SK-N-MC (cell line): ENCODE measurements at places on chromosomes 2 and 18.

- peak; percentile 35 for DNase-seq
Observed at GRCh38 chr2:71156573-71156972, 26.1 kb downstream of the MPHOSPH10 start.

DNA sequence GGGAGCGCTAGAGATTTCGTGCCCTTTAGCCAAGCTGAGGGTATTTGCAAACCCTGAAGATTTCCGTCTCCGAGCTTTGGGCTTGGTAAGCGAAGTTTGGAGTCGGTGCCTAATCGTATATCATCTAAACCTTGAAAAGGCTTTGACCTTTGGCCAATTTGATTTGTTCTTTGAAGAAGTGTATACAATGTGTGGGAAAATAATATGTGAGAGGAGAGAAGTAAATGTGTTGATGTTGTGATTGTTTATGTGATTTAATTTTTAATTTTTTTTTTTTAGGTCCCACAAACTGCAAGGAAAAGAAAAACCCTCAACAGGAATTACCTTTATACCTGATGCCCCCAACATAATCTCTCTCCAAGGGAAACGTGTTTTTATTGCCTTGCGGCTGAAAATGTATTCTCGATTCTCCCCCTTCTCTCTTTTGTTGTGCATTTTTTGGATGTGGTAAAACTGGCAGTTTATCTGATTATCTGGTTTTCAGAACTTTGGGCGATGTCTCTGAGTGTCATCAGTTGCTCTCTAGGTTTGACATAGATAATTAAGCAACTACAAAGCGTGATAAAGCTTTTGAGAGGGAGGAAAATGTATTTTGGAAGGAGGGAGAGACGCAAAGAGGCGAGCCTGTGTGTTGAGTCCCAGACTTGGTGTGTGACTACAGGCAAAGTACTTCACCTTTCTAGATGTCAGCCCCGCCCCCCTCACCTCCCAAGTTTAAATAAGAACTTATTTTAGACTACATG is 912 bp upstream of the FBXO11 start:
- DNase-seq = peak; percentile 89

DNA sequence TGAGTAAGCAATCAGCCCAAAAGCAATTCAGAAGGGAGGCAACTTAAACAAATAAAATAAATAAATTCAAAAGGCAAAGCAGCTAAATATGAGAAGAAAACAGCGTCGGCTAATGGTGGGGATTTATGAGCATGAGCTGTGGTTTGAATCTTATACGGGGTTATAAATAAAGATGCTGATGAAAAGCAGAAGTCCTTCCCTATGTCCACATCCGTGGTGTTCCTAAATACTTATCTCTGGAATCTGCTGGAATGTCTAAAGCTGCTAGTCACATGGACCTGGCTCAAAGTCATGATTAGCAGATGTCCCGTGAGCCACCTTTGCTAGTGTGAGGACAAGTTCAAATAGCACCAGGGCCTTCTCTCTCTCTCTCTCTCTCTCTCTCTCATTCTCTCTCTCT is 33.8 kb downstream of the SMIM21 start:
- DNase-seq = no peak

DNA sequence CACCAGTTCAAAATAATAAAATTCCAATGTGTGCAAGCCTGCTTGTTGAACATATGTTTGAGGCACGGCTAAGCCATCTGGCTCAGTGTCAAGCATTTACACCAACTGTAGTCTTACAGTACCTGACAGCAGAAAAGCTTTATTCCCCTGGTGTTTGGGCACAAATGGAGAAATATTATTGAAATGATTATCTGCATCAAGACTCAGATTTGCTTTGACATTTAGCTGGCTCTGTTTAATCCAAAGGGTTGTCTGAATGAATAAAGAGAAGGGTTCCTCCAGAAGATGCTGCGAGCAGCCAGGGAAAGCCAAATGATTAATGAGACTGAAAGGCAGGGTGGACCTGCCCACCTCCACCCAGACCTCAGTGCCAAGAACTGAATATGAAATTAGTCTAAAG is 393.2 kb upstream of the GALNT5 start:
- DNase-seq = no peak

GRCh38 chr2:67309281-67309680 is 87.9 kb upstream of the ETAA1 start:
- no peak for DNase-seq

DNA sequence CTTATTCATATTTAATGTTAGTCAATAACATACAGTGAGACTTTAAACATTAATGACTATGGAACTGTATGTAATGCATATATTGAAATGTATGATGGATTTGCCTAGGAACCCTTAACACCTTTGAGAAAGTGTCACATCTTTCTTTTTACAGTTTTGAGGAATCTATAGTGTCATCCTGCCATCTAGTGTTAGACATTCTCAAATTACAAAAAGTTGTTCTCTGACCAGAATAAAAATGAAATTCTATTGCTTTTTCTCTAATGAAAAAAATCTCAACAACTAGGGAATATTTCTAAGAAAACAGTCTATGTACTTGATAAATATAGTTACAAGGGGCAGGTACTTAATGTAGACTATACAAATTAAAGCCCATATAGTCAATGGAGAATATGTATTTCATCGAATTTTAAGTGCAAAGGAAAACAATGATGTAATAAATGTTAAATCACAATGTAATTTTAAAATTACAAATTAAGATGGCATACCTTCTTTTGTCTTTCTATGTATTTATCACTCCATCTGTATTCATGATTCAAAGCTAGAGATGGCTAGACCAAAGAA is 5.1 kb upstream of the CALCRL start:
- no peak for DNase-seq

- no peak for DNase-seq
Observed at GRCh38 chr18:13517369-13517768, 209.0 kb downstream of the FAM210A start.

DNA sequence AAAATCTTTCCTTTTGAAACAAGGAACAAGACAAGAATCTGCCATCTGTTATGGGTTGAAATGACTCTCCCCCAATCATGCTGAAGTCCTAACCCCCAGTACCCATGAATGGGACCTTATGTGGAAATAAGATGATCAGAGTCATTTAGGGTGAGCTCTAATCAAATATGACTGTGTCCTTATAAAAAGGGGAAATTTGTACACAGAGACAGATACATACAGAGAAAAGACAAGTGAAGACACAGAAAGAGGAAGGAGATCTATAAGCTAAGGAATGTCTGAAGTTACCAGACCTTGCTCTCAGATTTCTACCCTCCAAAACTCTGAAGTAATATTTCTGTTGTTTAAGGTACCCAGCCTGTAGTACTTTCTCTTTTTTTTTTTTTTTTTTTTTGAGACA is 15.7 kb downstream of the TGFBRAP1 start:
- DNase-seq = no peak

DNA sequence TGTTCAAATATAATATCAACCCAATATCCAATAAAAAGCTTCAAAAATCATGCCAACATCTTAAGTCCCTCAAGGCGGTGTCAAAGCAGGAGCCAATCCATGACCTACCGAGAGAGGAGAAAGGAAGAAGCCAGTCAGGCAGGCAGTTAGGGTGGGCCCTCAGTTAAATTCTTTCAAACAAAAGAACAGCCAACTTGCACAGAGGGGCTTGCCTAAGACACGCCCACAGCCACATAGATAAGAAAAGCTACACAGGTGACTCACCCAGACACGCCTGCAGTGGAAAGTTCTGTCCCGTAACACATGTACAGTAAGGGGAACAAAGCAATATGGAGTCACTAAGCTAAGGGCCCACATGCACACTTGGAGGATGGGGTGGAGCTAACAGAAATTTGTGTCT is 61.3 kb downstream of the SP110 start:
- no peak for DNase-seq

GRCh38 chr2:135960150-135960549 is 25.3 kb downstream of the DARS1 start:
- DNase-seq = no peak

- DNase-seq = no peak
Observed at GRCh38 chr2:9972621-9973479, 21.4 kb downstream of the GRHL1 start.

GRCh38 chr2:36655453-36655852 is 41.1 kb upstream of the VIT start:
- no peak for DNase-seq

DNA sequence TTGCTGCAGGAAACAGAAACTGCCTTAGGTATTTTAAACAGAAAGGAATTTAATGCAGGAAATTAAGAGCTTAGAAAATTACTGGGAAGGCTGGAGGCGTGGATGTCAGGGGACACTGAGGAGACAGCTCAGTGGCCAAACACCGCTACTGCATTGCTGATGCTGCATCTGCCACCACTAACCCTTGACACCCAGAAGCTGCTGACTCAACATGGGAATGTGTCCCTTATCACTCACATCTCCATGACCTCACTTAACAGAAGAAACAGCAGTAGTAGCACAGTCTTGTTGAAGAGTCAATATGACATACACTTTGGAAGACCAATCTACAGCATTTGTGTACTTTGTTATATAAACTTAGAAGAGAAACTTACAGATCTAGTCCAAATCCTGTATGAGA is 906.1 kb downstream of the SLC4A3 start:
- DNase-seq = peak; percentile 34

DNA sequence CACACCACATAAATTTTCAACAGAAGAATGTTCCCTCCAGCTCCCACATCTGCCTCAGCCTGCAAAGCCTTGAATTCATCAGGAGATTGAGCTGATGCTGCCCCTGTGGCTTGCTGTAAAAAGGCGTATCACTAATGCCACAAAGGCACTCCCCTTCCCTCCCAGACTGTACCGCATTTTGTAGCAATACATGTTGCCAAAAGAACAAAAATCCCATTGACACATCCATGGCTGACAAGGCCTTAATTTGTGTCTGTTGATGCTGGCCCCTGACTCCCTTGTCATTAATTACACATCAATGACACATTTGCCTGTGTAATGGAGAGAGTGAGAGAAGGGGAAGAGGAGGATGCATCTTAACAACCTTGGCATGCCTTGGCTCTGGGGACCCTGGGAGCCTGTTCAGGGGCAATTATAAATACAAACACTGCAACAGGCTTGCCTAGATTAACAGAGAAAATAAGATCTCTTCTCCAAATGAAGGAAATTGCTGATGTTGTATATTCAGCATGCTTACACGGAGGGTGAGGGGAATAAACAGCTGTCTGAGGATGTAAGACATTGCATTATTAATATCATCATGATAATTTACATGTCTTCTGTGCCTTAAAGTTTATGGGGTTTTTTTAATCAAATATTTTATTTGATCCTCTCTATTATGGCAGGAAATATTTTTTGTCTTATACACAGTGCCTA is 264.0 kb downstream of the SUCLG1 start:
- no peak for DNase-seq

DNA sequence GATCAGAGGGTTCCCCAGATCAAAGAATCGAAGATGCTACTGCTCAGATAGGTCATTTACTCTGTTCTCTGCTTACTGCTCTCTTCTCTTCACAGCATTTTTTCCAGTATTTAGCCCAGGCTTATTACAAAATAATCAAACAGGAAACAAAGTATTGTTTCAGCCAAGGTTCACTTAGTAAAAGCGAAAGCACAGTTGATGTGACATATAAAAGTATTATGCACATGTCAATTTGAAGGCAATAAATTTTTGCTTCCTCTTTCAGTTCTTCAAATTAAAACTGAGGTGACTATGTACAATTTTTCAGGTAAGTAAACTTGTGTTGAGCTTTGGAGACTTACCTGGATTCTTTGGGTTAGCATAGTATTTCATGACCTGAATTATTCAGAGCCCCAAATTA is 262.8 kb upstream of the CHST9 start:
- no peak for DNase-seq

DNA sequence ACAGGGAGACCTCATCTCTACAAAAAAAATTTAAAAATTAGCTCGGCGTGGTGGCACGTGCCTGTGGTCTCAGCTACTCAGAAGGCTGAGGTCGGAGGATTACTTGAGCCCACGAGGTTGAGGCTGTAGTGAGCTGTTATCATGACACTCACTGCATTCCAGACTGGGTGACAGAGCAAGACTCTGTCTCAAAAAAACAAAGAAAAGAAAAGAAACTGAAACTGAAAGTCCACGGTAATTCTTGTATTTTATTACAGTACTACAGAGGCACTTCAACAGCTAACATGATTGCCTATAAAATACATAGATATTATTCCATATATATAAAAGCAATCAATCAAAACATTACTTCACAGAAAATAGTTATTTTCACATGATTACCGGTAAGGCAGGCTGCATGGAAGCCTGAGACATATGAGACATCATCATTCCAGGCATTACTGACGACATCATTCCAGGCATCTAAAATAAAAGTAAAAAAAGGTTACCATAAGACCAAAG is 23.1 kb downstream of the PRPF40A start:
- DNase-seq = no peak

DNA sequence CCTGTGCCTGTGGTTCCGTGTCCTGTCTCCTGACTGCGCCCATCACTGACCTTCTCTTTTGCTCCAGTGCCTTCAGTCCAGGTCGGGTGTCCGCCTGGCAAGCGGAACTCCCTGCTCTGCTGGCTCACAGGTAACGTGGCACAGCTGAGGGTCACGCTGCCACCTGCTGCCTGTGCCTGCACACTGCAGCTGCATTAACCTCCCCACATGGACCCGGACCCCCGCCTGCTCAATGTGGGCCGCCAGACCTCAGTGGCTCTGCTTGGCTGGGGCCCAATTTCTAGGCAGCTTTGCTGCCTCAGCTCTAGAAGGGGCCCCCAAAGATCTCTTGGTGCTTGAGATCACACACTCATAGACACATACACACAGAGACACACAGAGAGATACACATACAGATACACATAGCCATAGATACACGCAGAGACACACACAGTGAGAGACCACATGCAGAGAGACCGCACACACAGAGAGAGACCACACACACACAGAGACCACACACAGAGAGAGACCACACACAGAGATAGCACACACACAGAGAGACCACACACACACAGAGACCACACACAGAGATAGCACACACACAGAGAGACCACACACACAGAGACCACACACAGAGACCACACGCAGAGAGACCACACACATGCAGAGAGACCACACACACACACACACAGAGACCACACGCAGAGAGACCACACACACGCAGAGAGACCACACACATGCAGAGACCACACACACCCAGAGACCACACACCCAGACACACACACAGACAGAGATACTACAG is 14.9 kb upstream of the CNNM3 start:
- no peak for DNase-seq

DNA sequence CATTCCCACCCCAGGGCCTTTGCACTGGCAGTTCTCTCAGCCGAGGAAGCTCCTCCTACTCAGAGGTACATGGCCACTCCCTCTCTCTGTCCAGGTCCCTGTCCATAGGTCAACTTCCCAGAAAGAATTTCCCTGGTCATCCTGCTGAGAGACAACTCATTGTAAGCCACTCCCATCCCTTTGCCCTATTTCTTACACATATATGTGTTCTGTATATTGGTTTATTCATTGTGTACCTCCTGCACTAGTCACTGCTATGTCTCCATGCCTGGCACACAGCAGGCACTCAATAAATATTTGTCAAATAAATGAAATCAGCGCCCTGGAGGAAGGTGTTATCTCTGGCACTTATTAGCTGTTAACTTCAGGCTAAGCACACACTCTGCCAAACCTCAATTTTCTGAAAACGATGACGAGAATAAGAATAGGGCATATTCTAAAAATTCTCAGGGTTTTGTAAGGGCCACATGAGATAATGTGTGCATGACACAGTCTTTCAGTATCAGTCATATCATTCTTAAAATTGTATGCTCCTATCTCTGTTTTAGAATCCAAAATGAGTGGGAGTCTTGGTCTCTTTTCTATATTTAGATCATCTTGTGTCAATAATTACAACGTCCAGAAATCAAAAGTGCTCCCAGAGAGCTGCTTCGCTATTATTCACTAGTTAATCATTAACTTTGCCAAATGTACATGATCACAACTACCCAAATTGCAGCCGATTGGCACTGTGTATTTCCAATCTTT is 198.0 kb downstream of the ALK start:
- DNase-seq = no peak

GRCh38 chr18:63443829-63444228 is 21.6 kb upstream of the VPS4B start:
- DNase-seq = no peak
